ENCODE measurements at places on chromosomes 7 and 10.
A peak's percentile ranks its signal among the peaks of the same experiment; 100 is the strongest.

- no peak overlapping the region for H3K27ac ChIP-seq
- ATAC-seq: peak; percentile 52
- no peaks in the 10 kb centered on the region for H3K27me3 ChIP-seq
- H3K4me3 ChIP-seq: no peak overlapping the region
- H3K36me3 ChIP-seq: peaks cover 97% of the 10 kb centered on the region
- H3K4me1 ChIP-seq: no peaks in the 10 kb centered on the region
Measured at GRCh38 chr7:154953006-154953684, 49.8 kb downstream of the PAXIP1 start.

DNA sequence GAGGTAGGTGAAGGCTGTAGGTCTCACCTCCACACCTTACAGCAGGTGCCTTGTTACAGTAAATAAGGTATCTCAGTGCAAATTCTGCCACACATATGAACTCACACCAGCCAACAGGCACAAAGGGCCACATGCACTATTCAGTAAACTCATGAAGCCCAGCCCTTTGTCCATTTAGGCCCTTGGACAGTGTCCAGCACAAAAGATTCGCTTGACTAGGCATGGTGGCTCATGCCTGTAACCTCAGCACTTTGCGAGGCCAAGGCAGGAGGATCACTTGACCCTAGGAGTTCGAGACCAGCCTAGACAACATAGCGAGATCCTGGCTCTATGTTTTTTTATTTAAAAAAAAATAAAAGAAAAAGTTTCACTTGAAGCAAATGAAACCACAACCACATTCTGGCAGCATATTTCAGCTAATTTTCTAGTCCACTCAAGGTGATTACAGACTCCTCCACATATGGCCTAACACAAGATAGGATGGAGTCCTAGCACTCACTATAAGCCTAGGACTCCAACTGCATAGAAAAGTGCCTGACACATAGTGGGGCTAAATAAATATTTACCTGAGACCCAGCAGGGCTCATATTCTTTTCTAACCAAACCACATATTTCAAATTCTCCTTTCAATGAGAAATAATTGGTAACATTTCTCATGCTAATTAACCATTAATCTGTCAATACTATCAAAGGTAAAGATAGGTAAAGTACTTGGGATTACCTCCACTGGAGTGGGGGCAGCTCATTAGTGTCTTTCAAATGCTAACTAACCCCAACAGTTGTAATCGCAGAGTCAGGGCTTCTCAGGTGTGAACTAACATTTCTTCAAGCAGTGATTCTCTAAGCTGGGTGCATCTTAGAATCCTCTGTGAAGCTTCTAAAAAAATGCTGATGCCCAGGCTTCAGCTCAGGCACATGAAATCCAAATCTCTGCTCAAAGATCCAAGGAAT, 4.5 kb upstream of the ANKRD1 start:
- H3K27me3 ChIP-seq: peaks cover 23% of the 10 kb centered on the region
- H3K36me3 ChIP-seq: no peaks in the 10 kb centered on the region
- no peak overlapping the region for H3K27ac ChIP-seq

- no peak for ATAC-seq
- H3K36me3 ChIP-seq: peaks cover 33% of the 10 kb centered on the region
- H3K27ac ChIP-seq: no peak overlapping the region
- H3K4me3 ChIP-seq: no peak overlapping the region
Measured at GRCh38 chr7:127900141-127900540, 131.1 kb downstream of the LRRC4 start.

- H3K4me1 ChIP-seq: no peaks in the 10 kb centered on the region
- ATAC-seq: no peak
- H3K4me3 ChIP-seq: no peak overlapping the region
- no peaks in the 10 kb centered on the region for H3K36me3 ChIP-seq
- H3K27me3 ChIP-seq: no peaks in the 10 kb centered on the region
Measured at GRCh38 chr7:83655951-83656556, 7.1 kb upstream of the SEMA3E start.

GRCh38 chr7:122136078-122136477, 8.0 kb downstream of the AASS start:
- no peaks in the 10 kb centered on the region for H3K27me3 ChIP-seq
- no peak for ATAC-seq
- H3K4me1 ChIP-seq: peaks cover 17% of the 10 kb centered on the region

GRCh38 chr10:107728807-107729206, 564.3 kb upstream of the SORCS1 start:
- H3K27ac ChIP-seq: no peak overlapping the region
- H3K4me3 ChIP-seq: no peak overlapping the region
- no peaks in the 10 kb centered on the region for H3K27me3 ChIP-seq
- no peaks in the 10 kb centered on the region for H3K4me1 ChIP-seq
- H3K36me3 ChIP-seq: no peaks in the 10 kb centered on the region
- no peak for ATAC-seq

GRCh38 chr7:35677582-35678356, 17.2 kb downstream of the HERPUD2 start:
- peak; percentile 52 for ATAC-seq
- H3K36me3 ChIP-seq: peaks cover 9% of the 10 kb centered on the region
- H3K4me1 ChIP-seq: peaks cover 47% of the 10 kb centered on the region

- no peak overlapping the region for H3K27ac ChIP-seq
- no peaks in the 10 kb centered on the region for H3K4me1 ChIP-seq
- H3K4me3 ChIP-seq: no peak overlapping the region
Measured at GRCh38 chr10:71259282-71259681, 46.9 kb downstream of the UNC5B start.

DNA sequence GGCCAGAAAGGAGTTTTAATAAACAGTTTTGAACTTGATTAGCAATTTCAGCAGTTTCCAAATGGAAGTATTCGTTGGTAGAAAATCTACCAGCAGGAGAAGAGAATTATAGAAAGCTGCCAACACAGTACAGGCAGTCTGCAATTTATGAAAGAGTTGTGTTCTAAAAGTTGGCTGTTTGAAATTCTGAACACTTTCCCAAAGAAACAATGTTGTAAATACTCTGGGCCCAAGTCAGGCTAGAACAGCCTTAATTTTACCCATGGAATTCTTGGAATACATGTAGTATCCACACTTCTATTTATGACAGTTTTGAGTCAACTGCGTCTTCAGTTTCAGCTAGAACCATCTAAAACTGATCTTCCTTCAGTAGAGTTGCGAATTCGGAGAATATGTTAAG, 42.5 kb downstream of the AVL9 start:
- peaks cover 12% of the 10 kb centered on the region for H3K4me1 ChIP-seq
- ATAC-seq: no peak
- H3K4me3 ChIP-seq: no peak overlapping the region

GRCh38 chr7:149302222-149302621, 40.2 kb downstream of the ZNF783 start:
- H3K4me3 ChIP-seq: no peak overlapping the region
- peaks cover 2% of the 10 kb centered on the region for H3K4me1 ChIP-seq
- H3K36me3 ChIP-seq: no peaks in the 10 kb centered on the region
- ATAC-seq: no peak

DNA sequence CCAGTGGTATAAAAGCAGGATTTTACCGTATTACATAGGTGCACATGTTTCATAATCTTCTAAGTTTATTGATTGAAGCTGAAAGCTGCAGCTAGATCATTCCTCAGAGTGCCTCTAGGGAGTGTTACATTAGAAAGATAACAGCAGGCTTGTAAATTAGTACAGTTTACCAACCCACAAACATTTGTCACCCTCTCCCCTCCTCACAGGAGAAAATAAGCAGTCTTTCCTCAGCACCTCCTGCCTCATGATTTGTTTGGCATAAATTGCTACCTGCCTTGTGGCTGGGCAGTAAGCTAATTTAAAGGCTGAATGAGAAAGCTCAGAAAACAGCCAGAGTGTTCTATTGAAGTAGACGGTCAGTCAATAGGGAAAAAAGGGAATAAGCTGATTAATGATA, 74.2 kb downstream of the NXPH1 start:
- H3K4me1 ChIP-seq: no peaks in the 10 kb centered on the region
- H3K36me3 ChIP-seq: no peaks in the 10 kb centered on the region

GRCh38 chr7:90844421-90844820, 248.3 kb downstream of the CDK14 start:
- H3K4me3 ChIP-seq: no peak overlapping the region
- no peak for ATAC-seq
- no peaks in the 10 kb centered on the region for H3K27me3 ChIP-seq
- no peaks in the 10 kb centered on the region for H3K4me1 ChIP-seq
- no peak overlapping the region for H3K27ac ChIP-seq

DNA sequence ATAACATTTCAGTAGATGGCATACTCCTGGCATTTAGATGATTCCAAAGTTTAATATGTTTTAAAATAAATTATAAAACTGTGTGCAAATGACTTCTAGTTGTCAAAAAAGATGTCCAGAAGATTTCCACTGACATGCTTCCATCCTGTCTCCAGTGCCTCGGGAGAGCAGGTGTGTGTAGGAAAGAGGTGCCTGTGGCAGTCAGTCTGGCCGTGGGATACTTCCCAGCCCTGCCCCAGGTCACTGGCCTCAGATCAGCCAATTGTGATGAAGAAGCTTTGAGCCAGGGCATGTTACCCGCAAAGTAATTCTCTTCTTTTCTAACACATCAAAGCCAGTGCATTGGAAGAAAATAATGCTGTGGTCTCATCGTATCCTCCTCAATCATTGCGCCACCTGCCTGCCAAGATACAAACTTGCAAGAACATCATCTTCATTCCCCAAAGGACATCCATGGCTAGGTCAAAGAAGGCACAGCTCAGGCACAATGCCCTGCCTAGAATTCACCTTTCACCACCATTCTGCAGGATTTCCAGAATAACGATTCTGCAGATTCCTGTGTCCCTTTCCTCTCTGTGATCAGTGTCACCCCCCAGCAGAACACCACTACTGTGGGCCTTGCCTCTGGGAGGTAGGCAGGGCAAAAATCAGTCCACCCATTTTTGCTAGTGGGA, 6.3 kb upstream of the KCNMA1 start:
- peaks cover 5% of the 10 kb centered on the region for H3K4me1 ChIP-seq
- H3K27ac ChIP-seq: no peak overlapping the region
- no peak overlapping the region for H3K4me3 ChIP-seq
- no peak for ATAC-seq
- peaks cover 50% of the 10 kb centered on the region for H3K27me3 ChIP-seq

- H3K4me1 ChIP-seq: no peaks in the 10 kb centered on the region
- H3K36me3 ChIP-seq: no peaks in the 10 kb centered on the region
- H3K27ac ChIP-seq: no peak overlapping the region
- ATAC-seq: no peak
Measured at GRCh38 chr7:72161534-72161933, 250.6 kb downstream of the CALN1 start.

DNA sequence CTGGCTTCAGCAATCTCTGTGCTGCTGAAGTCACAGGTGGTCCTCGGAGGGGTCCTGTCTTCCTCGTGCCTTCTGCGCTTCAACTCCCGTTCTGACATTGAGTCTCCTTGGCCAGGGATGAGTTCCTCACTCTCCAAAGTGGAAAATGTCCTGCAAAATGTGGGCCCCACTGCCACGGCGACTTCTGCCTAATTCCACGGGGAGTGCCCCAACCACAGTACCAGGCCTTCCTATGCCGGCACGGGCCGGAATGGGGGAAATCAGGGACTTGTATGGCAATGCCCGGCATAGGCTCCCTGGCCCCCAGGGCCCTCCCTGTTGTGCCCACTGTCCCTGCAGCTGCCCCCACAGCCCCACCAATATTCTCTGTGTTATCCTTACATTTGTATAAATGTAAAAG, 420.5 kb downstream of the TCERG1L start:
- no peak overlapping the region for H3K4me3 ChIP-seq
- no peaks in the 10 kb centered on the region for H3K4me1 ChIP-seq
- no peaks in the 10 kb centered on the region for H3K36me3 ChIP-seq
- H3K27me3 ChIP-seq: peaks cover 8% of the 10 kb centered on the region

DNA sequence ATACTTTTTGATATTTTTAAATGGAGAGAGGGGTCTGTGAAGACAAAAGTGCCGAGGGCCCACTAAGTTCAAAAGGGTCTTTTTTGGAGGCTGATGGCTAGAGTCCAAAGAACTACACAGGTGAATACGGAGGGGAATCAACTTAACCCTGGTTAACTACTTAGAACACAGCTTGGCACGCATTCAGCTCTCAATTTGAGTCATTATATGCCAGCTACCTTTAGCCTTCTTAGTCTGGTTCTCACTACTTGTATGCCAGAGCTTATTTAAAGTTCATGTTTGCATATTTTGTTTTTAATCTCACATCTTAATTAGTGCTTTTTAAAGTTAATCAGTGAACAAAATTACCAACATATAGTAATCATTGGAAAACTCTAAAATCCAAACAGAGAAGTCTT, 80.8 kb downstream of the VWDE start:
- H3K27me3 ChIP-seq: no peaks in the 10 kb centered on the region
- peak overlapping the region; percentile 55 for H3K4me3 ChIP-seq
- H3K4me1 ChIP-seq: peaks cover 4% of the 10 kb centered on the region
- peak overlapping the region; percentile 82 for H3K27ac ChIP-seq

- no peaks in the 10 kb centered on the region for H3K27me3 ChIP-seq
- no peak overlapping the region for H3K4me3 ChIP-seq
- H3K4me1 ChIP-seq: peaks cover 9% of the 10 kb centered on the region
- H3K36me3 ChIP-seq: peaks cover 32% of the 10 kb centered on the region
Measured at GRCh38 chr7:133827707-133828623, 299.2 kb upstream of the LRGUK start.

- H3K4me1 ChIP-seq: peaks cover 4% of the 10 kb centered on the region
- H3K27me3 ChIP-seq: peaks cover 62% of the 10 kb centered on the region
- ATAC-seq: no peak
- H3K27ac ChIP-seq: no peak overlapping the region
- H3K4me3 ChIP-seq: no peak overlapping the region
Measured at GRCh38 chr10:13525663-13526062, 3.2 kb downstream of the BEND7 start.

GRCh38 chr10:84706875-84707274, 378.5 kb downstream of the CCSER2 start:
- no peaks in the 10 kb centered on the region for H3K4me1 ChIP-seq
- no peak overlapping the region for H3K4me3 ChIP-seq
- no peaks in the 10 kb centered on the region for H3K36me3 ChIP-seq
- H3K27me3 ChIP-seq: peaks cover 8% of the 10 kb centered on the region

GRCh38 chr10:12876266-12876665, 125.2 kb downstream of the CCDC3 start:
- no peak overlapping the region for H3K27ac ChIP-seq
- ATAC-seq: no peak
- H3K4me3 ChIP-seq: no peak overlapping the region

GRCh38 chr10:103709341-103709920, 145.9 kb downstream of the SH3PXD2A start:
- H3K36me3 ChIP-seq: no peaks in the 10 kb centered on the region
- H3K27ac ChIP-seq: no peak overlapping the region
- peak; percentile 67 for ATAC-seq
- no peaks in the 10 kb centered on the region for H3K4me1 ChIP-seq

DNA sequence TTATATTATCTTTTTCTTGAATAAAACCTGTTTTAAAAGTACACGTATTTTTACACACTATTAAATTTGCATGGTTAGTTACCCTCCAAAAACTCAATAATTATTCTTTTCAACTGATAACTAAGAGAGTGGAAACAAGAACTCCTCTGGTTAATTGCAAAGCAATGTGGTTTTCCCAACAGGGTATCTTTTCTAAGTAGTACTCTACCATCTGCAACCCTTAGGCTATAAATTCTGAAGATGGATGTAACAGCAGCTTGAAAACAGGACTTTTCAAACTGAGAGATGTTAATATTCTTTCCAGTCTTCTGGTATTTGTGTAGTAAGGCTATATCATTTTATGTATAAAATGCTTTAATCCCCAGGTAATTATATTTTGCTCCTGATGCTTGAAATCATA, 916.1 kb upstream of the POT1 start:
- H3K36me3 ChIP-seq: no peaks in the 10 kb centered on the region
- H3K4me1 ChIP-seq: no peaks in the 10 kb centered on the region
- H3K27me3 ChIP-seq: no peaks in the 10 kb centered on the region
- H3K27ac ChIP-seq: no peak overlapping the region
- no peak overlapping the region for H3K4me3 ChIP-seq
- ATAC-seq: no peak

Measured in activated T-helper 17 cell treated with anti-CD3 and anti-CD28 coated beads, Interleukin-2, amount 50 U/mL, for 72 hours (primary cell).